CD4-positive, alpha-beta T cell treated with Interleukin-12 subunit alpha and Interleukin-12 subunit beta, for 1 hour (primary cell): ENCODE measurements at places on chromosomes 4 and X.

DNA sequence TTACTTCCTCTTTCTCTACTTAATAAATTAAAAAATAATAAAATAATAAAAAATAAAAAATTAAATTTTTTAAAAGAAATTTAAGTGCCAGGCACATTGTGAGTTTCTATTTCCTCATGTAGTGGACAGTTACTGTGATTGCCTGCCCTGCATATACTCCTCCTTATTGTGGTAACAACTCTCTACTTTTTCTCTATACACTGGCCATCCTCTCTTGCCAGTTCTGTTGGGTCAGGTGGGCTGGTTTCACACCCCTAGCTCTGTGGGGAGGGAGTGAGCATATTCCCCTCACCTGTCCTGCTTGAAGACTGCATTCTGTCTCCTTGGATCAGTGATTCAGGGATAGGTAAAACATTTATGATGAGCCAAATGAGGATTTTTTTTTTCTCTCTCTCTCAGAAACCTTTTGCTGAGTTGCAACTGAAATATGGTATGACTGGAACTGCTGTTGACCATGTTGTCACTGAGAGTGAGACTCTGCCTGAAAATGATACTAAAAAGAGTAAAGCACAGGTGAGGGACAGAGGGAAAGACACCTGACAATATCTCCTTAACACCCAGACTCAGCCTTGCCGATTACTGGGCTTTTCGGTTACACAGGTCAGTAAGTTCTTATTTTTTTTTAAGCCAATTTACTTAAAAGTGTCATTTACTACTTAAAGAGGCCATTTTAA, 37.2 kb downstream of the CXXC4 start:
- no peak for DNase-seq

GRCh38 chr4:13244444-13244843, 239.7 kb downstream of the RAB28 start:
- DNase-seq = no peak

- no peak for DNase-seq
These were observed 209.9 kb upstream of the ETNPPL start for GRCh38 chr4:108972613-108973283.

DNA sequence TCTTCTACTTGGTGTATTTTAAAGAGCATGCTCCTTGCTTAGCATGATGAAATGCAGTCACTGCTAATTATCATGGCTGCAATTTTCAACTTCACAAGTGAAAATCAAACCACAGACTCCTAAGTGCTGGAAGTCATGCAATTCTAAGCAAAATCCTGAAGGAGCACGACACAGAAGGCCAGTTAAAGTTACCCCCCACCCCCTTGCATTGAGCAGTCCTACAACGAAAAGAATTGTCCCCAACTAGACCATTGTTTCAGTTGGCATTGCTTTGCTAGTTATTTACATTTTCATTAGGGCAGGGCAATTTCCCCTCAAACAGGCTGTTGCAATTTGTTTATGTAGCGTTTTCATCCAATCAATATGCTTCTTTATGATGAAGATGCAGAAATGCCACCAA, 321.2 kb downstream of the PCDH7 start:
- DNase-seq = no peak

GRCh38 chrX:130012683-130013082, 30.2 kb downstream of the BCORL1 start:
- no peak for DNase-seq

- DNase-seq = peak; percentile 25
These were observed 40.2 kb downstream of the SH3KBP1 start for GRCh38 chrX:19846995-19847790.

DNA sequence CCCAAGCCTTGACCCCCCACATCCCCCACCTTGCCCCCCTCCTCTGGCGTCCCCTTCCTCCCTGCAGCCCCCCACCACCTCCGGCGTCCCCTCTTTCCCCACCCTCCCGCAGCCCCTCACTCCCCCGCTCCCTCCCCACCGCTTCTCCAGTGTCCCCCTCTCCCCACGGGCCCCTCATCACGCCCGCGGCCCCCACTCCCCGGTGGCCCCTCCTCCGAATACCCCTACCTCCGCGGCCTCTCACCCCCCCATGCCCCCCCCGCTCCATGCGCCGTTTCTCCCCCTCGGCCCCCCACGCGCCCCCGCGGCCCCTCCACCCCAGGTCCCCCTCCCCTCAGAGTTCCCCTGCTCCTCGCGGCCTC, 562 bp downstream of the RNF212 start:
- no peak for DNase-seq

GRCh38 chr4:5827108-5828004, 65.5 kb downstream of the CRMP1 start:
- DNase-seq = no peak

DNA sequence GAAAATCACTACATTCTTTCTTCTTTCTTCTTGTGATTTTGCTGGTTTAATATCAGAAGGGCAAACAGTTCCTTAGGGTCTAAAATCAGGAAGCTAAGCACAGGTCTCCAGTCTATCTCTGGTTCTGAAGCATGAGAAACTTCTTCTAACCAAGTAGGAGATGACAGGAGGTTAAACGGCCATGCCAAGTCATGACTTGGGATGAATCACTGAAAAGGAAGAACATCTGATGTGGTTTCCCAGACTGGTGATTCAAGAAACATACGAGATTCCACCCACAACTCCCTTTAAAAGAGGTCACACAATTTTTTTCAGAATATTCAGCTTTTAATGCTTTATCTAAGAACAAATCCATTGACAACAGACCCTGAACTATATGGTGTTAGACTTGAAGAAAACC, 684.0 kb upstream of the PRKX start:
- DNase-seq = no peak

GRCh38 chrX:54994668-54995351, 822 bp upstream of the PFKFB1 start:
- DNase-seq = no peak

DNA sequence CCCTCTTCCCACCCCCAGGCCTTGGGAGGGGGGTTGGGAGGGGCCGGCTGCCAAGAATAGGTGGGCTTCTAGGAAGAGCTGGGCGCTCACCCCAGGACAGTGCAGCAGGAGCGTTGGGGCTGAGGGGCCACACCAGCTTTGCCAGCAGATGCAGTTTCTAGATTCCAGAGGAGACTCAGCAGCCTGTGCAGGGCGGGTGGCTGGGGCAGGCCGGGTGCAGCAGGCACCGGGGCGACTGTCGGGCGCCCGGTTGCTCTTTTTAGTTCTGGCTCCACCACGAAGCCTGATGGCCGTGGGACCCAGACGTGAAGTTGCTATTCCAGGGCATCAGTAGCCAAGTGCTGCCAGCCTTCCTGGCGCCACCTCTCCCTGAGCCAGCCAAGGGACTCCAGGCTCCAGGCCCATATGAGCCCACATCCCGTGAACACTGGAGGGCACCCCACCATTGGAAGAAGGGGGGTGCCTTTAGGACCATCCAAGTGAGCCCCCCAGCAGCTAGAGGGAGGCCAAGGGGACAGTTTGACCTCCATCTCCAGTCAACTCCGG, 5.8 kb downstream of the SSR4 start:
- no peak for DNase-seq
